ENCODE measurements at places on chromosomes 1 and 21.

DNA sequence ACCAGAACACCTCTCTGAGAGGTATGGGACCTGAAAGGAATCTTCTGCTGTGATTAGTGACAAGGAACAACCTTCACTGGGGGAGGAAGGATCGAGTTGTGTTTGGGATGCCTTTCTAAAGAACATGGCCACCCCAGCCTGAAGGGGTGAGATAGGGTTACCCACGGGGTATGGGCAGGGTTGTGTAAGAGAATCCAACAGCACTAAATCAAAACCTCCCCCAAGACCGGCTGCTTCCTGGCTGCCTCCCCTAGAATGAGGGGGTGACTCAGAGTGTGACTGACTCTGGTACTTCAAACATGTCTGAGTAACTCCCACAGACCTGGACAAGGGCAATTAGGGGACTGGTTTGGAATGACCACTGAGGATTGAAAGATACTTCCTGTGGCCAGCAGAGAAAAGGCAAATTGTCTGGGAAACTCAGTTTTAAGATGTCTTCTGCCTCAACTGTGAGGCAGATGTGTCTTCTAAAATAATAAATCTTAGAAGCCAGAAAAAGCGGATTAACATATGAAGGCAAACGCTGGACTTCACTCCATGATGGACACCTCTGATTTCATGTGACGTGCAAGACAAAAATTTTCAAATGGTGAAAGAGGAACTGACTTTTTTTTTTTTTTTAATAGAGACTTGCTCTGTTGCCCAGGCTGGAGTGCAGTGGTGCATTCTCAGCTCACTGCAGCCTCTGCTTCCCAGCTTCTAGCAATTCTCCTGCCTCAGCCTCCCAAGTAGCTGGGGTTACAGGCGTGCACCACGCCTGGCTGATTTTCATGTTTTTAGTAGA lies 6.7 kb upstream of the PTPN14 start:
- peak; percentile 75 for DNase-seq

DNA sequence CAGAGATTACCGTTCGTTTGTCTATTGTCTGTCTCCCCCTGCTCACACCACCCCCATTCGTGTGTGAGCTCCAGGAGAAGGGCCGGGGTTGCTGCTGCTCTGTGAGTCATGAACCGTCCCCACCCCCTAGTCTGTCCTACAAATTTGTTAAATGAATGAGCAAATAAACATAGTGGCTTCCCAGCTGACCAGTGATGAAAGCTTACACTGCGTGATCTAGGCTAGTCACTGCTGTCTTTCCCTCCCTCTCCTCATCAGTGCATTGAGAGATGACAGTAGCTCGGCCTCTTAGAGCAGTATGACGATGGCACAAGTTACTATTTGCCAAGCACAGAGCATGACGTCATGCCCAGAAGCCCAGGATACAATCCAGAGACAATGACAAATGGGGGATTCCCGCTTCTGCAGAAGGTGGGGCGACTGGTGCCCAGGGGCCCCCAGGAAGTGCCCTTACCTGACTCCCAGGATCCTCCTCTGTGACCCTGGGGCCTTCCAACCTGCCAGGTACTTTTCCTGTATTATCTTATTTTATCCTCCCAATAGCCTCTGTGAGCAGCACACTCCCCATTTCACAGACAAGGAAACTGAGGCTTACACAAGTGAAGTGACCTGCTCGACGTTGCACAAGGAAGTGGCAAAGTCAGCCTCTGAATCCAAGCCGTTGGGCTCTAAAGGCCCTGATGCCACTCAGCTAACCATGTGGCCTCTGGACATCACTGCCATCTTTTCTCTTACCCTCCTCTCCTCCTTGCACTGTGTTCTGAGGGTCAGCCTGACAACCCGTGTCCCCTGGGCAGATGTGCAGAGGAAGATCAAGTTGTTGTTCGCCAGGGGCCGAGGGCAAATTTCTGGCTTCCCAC lies 8.6 kb upstream of the EPHA2 start:
- peak; percentile 87 for DNase-seq

DNA sequence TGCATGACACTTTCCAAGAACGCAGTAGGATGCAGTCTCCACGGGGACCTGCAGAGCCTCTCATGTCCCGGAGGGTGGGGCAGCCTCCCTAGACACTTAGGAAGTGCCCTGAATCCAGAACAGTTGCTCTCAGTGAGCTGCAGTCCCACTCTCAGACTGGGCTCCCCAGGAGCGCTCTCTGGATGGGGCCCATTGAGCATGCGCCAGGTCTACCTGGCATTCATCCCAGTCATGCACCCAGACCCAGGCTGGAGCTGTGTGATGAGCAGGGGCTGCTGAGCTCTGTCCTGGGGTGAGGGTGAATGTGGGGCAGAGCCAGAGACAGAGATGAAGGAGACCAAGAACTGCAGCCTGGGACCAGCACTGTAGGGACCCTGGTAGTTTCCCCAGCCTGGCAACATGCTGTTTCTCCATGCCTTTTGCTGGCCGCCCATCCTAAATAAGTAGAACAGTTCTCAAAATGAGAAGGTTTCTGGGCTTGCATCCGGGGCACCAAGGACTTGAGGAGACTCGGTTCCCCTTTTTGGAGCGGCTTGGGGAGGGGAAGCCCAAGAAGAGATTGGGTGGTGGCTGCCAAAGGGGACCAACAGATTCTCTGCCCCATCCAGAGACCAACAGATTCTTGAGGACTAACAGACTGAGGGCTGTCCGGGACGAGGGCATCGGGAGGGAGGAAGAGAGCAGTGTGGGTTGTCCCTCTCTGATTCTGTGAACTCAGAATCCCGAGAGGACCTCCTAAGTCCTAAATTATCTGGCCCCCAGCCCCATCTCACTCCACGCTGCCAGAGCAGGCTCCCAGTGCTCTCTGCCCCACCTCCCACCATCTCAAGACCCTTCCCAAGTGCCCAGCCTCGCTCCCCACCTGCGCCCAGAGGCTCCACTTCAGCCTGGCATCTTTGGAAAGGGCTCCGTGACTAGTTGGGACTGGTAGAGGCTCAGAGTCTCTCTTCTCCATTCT lies 1.0 kb upstream of the PGLYRP4 start:
- no peak for DNase-seq

DNA sequence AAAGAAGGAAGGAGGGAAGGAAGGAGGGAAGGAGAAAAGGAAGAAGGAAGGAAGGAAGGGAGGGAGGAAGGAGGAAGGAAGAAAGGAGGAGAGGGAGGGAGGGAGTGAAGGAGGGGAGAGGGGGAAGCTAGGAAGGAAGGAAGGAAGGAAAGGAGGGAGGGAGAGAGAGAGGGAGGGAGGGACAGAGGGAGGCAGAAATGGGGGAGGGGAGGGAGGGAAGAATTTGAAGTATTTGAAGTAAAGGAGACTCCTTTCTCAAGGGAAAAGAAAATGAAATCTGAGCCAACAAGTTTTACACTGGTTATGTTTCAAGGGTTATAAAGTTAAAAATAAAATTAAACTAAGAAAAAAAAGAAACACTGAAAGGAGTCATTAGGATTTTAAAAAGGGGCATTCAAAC lies 431.4 kb downstream of the BRINP3 start:
- no peak for DNase-seq

- no peak for DNase-seq
Observed at GRCh38 chr1:8698012-8698630, 119.3 kb downstream of the RERE start.

DNA sequence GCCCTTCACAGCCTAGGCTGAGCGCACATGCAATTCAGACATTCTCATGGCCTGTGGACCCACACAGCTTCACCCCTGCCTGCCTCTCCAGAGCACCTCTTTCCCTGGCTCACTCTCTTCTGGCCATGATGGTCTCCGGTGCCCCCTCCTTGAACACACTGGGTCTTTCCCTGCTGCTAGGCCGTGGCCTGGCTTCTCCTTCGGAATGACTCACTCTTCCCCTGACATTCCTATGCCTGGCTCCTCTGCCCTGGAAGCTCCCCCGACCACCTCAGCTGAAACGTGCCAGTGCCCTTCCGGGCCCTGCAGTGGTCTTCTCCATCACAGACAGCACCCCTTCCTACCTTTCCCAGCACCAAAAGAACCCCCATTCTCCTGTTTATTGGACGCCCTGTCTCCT lies 28.3 kb downstream of the EPHA8 start:
- no peak for DNase-seq

DNA sequence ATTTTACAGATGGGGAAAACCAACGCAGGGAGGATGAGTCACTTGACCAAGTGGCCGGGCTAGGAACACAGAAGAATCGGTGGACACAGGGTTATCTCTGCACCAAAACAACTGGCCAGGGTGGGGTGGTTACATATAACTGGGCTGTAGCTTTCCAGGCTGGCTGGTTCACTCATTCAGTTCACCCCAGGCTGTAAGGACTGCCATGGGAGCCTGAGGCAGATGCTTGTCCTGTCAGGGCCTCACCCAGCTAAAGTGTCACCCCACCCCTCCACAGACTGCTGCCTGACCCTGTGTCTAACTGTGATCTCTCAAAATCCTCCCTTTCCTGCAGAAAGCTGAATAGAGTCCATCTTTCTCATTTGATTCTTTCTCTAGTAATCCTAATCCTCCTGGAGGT lies 387.3 kb downstream of the RYR2 start:
- DNase-seq: no peak

DNA sequence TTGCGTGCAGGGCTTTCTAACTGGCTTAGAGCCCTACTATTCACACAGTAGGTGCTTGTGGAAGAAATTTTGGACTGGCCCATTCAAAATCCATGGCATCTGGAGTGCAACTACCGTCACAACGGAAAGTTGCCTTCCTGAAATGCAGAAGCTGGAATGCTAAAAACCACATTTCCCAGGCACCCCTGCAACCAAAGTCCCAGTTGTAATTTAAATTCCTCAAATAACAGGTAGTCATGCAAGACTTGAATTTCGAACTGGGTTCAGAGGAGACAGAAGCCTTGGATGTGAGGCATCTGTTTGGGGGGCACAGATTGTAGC lies 186.7 kb downstream of the TOMM20 start:
- DNase-seq: no peak

- DNase-seq: no peak
Observed at GRCh38 chr1:49111931-49112330, 335.2 kb upstream of the BEND5 start.
